Osteoblast (primary cell): ENCODE measurements at places on chromosomes 1 and 21. TPM values are rescaled to one million over a fixed set of nuclear protein-coding genes. Genes with fewer than 3 reads are reported as not detected.
A peak's percentile ranks its signal among the peaks of the same experiment; 100 is the strongest.

- peak; percentile 86 for DNase-seq
Observed at GRCh38 chr1:54811066-54811465, 9.9 kb upstream of the TTC22 start.

- peak; percentile 31 for DNase-seq
Observed at GRCh38 chr1:55037733-55038551, 1.4 kb upstream of the PCSK9 start.

ADGRB2 gene
- total RNA-seq: 5.8 and 7.4 TPM in 2 replicates

KDF1 gene
- total RNA-seq: not detected in 2 replicates

- peak; percentile 62 for DNase-seq
Observed at GRCh38 chr1:116571215-116571919, 541 bp upstream of the CD58 start.
